Dorsolateral prefrontal cortex (tissue), 122 donors: ENCODE measurements at places on chromosomes 1 and 21. TPM values are rescaled to one million over a fixed set of nuclear protein-coding genes. Genes with fewer than 3 reads are reported as not detected.

- peak; percentile 35 for DNase-seq
Measured at GRCh38 chr1:19096036-19096833, 113.8 kb downstream of the UBR4 start.

DNA sequence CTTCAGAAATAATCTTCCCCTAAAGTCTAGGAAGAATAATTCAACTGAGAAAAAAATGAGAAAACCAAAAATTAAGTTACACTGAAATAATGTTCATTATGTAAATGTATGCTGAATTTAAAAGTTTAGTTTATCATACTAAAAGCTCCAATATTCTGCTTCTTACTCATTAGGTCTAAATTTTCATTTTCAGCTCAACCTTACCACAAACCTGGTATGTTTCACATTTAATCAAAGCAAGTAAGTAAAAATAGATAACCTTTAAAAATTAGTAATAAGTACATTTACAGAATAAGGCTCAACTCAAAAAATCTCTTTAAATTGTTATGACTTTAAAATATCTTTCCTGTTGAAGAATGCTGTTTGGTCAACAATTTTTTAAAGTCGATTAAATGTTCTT lies 15.0 kb downstream of the BTG3 start:
- no peak for DNase-seq

GRCh38 chr1:240014051-240014450 lies 77.6 kb upstream of the FMN2 start:
- no peak for DNase-seq

- DNase-seq, result no peak
Measured at GRCh38 chr1:62903982-62904855, 120.3 kb downstream of the ATG4C start.

DNA sequence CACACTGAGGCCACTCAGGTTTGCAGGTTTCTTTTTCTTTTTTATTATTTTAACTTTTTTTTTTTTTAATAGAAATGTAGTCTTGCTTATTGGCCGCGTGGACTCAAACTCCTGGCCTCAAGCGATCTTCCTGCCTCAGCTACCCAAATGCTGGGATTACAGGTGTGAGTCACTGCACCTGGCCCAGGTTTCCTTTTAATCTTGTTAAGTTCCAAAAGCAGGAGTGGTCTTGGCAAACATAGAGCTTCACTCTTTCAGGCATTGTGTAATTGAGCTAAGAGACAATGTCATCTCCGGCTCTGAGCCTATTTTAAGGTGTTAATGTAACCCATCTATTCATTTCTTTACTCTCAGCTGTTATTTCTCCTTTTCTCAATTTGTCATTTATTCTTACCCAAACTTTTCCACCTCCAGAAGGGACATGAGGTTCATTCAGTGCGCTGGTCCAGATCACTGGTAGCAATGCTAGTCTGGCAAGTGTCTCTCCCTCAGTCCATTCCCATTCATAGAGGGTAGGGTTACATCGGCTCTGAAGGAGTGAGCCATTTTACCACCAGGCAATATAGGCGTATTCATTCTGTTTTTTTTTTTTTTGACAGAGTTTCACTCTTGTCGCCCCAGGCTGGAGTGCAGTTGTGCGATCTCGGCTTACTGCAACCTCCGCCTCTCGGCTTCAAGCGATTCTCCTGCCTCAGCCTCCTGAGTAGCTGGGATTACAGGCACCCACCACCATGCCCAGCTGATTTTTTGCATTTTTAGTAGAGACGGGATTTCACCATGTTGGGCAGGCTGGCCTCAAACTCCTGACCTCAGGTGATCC lies 11.3 kb upstream of the MFSD2A start:
- no peak for DNase-seq

GRCh38 chr1:172838680-172839313 lies 179.9 kb downstream of the FASLG start:
- no peak for DNase-seq

- DNase-seq, result no peak
Measured at GRCh38 chr1:55824251-55824640, 609.1 kb upstream of the USP24 start.

DNA sequence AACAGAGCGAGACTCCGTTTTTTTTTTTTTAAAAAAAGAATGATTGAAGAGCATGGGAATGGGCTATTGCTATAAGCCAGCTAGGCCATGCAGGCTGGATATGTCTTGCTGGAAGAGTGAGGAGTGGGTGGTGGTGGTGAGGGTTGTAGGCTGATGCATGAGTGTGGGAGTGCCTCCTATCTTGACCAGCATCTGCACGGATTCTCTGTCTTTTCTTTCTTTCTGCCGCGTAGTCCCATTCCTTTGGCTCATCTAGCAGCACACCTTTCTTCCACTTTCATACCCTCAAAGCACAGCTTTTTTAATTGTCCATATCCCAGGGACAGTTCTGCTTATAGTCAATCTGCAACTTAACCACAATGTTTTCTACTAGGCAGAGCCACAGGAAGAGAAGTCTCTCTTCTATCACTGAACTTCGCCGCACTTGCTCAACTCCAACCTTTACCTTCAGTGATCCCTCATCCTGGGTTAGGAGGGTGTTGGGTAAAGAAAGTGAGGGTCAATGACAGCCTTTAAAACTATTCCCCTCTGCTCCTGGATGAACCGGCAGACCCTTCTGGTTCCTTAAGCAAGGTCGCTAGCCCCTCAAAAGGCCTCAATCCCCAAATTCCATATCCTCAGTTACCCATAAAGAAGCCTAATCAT lies 15.2 kb downstream of the ADCY10 start:
- DNase-seq, result no peak

GRCh38 chr1:41109310-41110197 lies 88.0 kb upstream of the SLFNL1 start:
- no peak for DNase-seq

Gene PDIK1L
- total RNA-seq, result 12.4 TPM

Gene LMOD1
- 4.8 TPM for total RNA-seq

Gene LCE1B
- not detected for total RNA-seq

Gene LCK
- not detected for total RNA-seq

GRCh38 chr1:119001181-119002027 lies 13.3 kb upstream of the TBX15 start:
- DNase-seq, result no peak

DNA sequence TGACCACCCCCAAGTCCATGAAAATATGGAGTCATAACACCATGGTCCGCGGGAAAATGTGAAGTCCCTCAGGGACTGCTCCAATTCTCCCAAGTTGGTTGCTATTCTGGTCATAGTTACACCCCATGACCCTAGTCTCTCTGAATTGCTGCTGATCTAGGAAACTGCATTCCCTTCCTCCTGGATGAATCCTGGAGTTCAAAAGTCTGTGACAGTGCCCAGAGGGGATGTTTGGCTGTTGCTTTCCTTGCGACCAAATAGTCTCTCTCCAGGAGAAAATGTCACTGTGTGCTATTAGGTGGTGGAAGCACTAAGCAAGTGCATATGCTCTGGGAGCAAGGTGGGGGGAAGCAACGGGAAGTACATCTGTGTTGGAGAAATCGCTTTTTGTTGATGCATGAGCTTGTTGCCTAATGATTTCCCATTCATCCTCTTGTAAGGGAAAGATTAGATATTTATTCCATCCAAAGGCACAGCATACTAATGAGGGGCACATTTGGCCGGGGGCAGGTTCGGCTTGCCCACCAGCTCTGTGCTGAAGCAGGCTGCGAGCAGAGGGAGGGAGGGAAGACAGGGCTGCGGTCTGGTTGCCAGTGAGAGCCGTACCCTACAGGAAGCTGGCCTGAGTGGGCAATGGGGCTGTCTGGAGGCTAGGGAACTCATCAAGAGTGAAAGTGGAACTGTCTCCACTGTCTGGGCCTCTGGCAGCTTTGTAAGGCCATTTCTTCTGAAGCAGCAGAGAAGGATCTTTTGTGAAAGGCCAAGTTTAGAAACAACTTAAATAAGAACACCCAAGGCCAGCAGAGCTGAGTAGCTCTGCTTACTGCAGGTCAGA lies 27.2 kb downstream of the SYT6 start:
- DNase-seq, result no peak

Gene HSPB7
- 3.1 TPM for total RNA-seq

Gene S100B
- total RNA-seq, result 747 TPM

DNA sequence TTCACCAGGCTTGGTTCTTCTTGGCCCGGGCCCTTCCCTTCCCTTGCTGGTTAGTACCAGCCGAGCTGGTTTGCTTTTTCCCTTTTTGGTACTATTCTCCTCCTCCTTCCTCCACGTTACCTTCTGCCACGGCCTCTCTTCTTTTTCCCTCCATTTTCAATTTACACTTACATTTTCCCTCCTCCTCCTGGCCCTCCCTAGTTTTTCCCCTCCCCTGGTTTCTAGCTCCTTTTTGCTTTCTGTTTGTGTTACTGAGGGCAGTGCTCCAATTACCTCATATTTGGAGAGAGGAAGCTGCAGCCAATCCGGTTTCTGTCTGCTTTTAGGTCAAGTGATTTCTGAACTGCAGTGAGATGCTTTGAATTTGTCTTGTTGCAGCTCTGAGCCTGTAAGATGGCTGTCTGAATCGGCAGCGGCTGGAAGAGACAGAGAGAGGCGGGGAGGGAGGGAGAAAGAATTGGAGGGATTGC lies 63.7 kb downstream of the MACF1 start:
- peak; percentile 61 for DNase-seq

DNA sequence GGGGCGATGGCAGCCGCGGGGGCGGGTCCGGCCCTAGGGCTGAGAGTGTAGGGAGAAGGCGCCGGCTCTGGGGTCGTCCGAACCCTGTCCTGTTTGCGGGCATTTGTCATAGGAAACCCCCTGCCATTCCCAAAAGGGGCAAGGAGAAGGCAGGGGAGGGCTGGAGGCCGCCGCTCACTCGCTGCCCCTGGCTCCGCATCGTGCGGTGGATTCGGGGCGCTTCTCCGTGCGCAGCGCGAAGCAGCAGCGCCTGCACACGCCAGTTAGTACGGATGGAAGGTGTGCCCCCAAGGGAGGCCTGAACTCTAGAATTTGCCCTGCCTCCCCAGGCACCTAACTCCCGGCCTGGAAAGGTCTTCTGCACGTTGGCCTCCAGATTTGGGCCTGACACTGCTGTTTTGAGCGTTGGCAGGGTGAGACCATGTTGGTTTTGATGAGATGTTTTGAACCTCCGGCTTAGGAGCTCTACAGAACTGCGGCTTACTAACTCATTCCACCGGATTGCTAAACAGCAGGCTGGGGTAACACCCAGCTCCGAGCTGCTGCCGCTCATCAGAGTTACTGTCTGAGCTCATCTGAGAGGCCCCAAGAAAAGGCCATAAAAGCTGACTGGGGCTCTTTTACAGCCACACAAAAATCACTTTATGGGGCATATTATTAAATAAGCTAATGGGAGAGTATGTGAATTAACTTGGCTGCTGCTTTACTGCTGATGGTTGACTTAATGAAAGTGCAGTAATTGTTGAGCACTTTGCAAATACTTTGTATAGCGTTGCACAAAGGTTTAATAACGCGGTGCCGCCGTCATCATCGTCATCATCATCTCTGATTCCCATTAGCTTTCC lies 987 bp downstream of the GPR137B start:
- DNase-seq, result no peak

GRCh38 chr1:145959957-145960467 lies 2.2 kb upstream of the LIX1L start:
- no peak for DNase-seq

DNA sequence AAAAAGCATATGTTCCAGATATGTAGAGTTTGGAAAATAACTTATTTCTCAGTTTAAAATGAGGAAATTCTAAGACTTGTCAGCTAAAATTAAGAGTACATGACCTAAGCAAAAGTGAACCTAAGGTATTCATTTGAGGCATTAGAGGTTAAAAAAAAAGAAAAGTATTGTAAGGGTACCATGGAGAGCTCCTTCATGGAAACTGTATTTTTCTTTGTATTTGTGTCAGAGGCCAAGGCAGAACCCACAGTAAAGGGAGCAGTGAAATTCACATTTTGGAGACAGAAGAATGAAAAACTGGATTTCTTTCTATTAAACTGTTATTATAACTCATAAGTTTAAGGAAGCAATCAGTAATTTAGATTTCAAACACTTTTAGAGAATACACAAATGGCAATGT lies 1494.8 kb downstream of the KCNT2 start:
- DNase-seq, result no peak

DNA sequence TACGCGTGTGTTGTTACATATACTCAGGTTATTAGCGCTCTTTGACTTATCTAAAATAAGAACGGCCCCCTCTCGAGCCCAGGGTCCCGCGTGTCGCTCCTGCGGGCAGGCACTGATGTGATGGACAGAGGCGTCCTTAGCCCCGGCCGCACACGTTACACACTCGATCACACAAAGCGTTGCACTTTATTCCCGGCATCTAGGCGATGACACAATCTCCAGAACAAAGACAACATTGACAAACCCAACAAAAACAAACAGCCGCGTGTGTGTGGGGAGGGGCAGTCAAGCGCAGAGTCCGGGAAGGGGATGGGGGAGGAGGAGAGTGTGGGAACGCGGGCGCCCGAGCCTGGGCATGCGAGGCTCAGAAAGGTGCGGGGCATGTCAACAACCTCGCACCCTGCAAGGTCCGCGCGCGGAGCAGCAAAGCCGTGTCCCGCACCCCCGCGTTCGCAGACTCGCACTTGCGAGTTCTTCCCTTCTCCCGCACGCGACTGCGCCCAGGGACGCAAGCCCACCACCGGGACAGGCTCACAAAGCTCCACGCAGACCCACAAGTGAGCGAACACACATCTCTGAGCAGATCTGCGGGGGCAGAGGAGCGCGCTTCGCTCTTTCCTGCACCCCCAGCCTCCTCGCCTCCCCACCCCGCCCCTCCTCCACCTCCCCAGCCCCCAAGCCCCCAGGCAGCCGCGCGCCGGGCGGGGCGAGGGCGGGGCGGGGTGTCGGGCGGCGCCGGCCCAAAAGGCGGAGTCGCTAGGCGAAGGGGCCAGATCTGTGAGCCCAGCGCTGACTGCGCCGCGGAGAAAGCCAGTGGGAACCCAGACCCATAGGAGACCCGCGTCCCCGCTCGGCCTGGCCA lies at the start of gene EFNA1:
EFNA1 (plus strand) TSS at position 772 of the 862 bp plus-strand sequence. CDS start 102 bp downstream, outside the sequence.
- DNase-seq, result peak; percentile 93

GRCh38 chr1:63886340-63886739 lies 112.5 kb downstream of the ROR1 start:
- DNase-seq, result no peak

Gene SNX7
- 11.7 TPM for total RNA-seq

Gene DEPDC1
- 0.47 TPM for total RNA-seq

Gene BSND
- total RNA-seq, result not detected

Gene SPRR2A
- total RNA-seq, result not detected

Gene CATSPERE
- total RNA-seq, result 7.1 TPM

DNA sequence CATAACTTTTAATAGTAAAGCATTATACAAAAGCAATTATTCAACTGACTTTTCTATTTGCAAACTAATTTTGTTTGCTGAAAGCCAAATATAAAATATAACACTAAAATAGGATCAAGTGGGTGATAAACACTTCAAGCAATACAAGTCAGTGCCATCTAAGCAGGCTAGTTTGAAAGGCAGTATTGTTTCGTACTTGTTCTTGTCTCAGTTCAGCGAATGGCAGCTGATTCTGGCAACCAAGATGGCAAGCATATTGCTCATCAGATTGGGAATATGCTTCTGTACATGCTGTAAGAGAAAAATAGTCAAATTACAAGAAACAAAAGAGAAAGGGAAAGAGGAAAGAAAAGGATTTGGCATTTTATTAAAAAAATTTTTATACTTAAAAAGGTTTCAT lies 7.5 kb downstream of the TMEM59 start:
- no peak for DNase-seq

Gene C1orf210
- total RNA-seq, result not detected

- no peak for DNase-seq
Measured at GRCh38 chr1:229817936-229818335, 191.9 kb downstream of the URB2 start.
